Muscle of arm (tissue), 14 donors: ENCODE measurements at places on chromosomes 13 and 19. TPM values are rescaled to one million over a fixed set of nuclear protein-coding genes. Genes with fewer than 3 reads are reported as not detected.

Gene CD22
- polyA plus RNA-seq = 0.57 TPM

Gene ANGPTL4
- polyA plus RNA-seq = 1.5 TPM

Gene ZNF829
- polyA plus RNA-seq = 4.7 TPM

Gene ICAM3
- polyA plus RNA-seq = 5.3 TPM

Gene PVR
- 19.7 TPM for polyA plus RNA-seq

Gene LILRA1
- polyA plus RNA-seq = 0.58 TPM

Gene RNF225
- 0.57 TPM for polyA plus RNA-seq

Gene GRK1
- polyA plus RNA-seq = not detected

Gene PSG3
- 0.70 TPM for polyA plus RNA-seq

Gene FUT1
- not detected for polyA plus RNA-seq

Gene ZNF560
- 0.05 TPM for polyA plus RNA-seq

Gene ZBTB32
- polyA plus RNA-seq = 0.08 TPM

Gene TUBA3C
- polyA plus RNA-seq = not detected

Gene CABP5
- polyA plus RNA-seq = not detected

Gene TLE6
- 0.69 TPM for polyA plus RNA-seq

Gene IGSF23
- not detected for polyA plus RNA-seq

Gene S1PR5
- polyA plus RNA-seq = 0.86 TPM

Gene PAK4
- 32.2 TPM for polyA plus RNA-seq

Gene IGLON5
- polyA plus RNA-seq = not detected

Gene KCNJ14
- polyA plus RNA-seq = 0.61 TPM

Gene PEX11G
- 2.9 TPM for polyA plus RNA-seq

Gene LCP1
- 8.8 TPM for polyA plus RNA-seq
